ENCODE measurements at places on chromosomes 3 and 15. TPM values are rescaled to one million over a fixed set of nuclear protein-coding genes. Genes with fewer than 3 reads are reported as not detected.

GRCh38 chr3:11522398-11522715 is 121.4 kb downstream of the VGLL4 start:
- no peak for DNase-seq

DNA sequence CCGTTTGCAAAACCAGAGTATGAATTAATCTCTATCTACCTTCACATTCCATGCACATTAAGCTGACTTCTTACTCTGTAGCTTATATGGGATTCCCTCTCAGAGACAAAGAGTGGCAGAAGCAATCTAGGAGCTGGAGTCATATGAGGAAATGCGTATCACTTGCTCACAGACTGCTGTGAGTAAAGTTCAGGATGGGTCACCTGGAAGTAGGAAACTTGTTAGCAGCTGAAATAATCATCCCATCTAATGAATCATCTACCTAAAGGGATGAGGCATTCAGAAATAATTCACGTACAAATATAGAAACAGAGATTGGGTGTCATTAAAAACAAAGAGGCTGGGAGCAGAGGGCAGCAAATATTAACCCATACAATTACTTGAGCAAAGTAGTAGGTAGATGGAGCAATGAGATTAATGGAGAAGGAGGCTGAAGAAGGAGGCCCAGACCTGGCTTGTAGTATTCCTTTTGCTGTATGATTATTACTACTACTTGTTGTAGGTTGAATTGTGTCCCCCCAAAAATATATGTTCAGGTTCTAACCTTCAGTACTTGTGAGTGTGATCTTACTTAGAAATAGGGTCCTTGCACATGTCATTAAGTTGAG is 866.3 kb downstream of the ROBO2 start:
- no peak for DNase-seq

DNA sequence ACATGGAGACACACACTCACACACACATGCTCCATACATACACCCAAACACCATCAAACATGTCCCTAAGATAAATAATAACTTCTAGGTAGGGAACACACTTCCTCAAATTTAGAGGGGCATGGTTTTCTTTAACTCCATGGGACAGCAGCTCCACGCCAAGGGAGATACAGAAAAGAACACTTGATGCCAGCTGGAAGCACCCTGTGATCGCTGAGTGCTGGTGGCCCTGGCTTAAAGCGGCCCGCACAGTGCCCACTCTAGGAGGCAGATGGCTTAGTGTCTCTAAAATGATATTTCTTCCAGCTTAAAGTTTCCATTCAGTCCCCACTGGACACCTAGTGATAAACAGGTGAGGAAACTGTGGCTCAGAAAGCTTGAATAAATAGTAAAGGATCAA is 232.9 kb downstream of the UACA start:
- no peak for DNase-seq

DNA sequence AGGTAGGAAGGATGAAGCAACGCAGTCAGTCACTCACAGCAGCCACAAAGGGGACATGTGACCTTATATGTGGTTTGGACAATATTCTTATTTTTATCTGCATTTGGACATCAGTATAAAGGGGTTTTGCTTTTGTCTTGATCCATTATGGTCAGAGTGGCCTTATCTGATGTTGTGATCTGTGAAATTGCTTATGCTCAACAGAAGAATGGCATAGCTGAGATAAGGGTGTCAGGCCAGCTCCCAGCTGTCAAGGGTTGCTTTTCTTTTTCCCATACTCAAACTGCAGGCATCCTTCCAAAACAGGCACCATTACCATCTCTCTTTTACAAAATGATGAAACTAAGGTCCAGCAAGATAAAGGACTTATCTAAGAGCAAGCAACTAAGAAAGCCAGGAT is 28.1 kb downstream of the DCLK3 start:
- DNase-seq: no peak

GRCh38 chr3:102106416-102107097 is 257.2 kb downstream of the NFKBIZ start:
- no peak for DNase-seq

IL17RE gene
- polyA plus RNA-seq: 1.6 TPM

CFAP91 gene
- 2.1 TPM for polyA plus RNA-seq

GRCh38 chr3:107045791-107046190 is 331.4 kb upstream of the CCDC54 start:
- peak; percentile 71 for DNase-seq

SPINT1 gene
- 151 TPM for polyA plus RNA-seq

- no peak for DNase-seq
Measured at GRCh38 chr3:132867526-132867925, 145.3 kb upstream of the NPHP3 start.

DNA sequence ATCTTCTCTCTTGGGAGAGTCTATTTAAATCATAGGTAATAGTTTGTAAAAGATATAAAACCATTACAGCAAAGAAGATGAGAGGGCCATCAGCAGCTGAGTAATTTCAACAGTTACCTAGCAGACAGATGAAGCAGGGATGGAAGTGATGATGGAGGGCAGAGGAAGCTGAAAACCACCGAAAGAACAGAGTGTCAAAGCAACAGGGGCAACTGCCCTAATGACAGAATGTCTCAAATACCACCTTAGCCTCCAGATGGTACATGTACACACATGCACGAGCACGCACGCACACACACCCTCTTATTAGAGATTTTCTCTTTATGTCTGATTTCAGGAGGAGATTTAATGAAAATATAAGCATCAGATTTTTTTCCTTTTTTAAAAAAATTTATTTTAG is 64.5 kb downstream of the NEDD4 start:
- no peak for DNase-seq

TMEM158 gene
- polyA plus RNA-seq: 13.0 TPM

WDR93 gene
- 0.32 TPM for polyA plus RNA-seq

- DNase-seq: no peak
Measured at GRCh38 chr3:108177536-108177935, 44.7 kb downstream of the IFT57 start.

DNA sequence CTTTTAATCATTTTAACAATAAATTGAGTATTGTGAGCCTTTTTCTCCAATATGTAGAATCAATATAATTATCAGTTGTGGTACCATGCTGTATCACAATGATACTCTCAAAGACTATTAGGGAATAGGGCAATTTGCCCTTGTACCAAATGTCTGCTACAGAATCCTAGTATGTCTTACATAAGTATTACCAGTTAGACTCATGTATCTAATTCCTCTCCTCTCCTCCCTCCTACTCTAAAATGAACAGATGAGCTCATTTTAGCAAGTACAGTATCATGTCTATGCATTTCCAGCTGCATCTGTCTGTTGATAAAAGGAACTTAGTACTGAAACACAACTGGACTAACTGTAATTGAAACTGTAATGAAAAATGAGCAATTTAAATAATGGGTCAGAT is 124.3 kb upstream of the ATP11B start:
- DNase-seq: no peak

GRCh38 chr3:174430986-174431385 is 428.1 kb upstream of the NAALADL2 start:
- no peak for DNase-seq

- peak; percentile 8 for DNase-seq
Measured at GRCh38 chr3:39937874-39938273, 128.5 kb downstream of the MYRIP start.

- no peak for DNase-seq
Measured at GRCh38 chr15:71572452-71573053, 237.8 kb upstream of the NR2E3 start.

SLC22A13 gene
- not detected for polyA plus RNA-seq

GRCh38 chr15:38612159-38612863 is 47.7 kb upstream of the RASGRP1 start:
- DNase-seq: no peak

LAMB2 gene
- polyA plus RNA-seq: 84.1 TPM

GRCh38 chr3:100913870-100914648 is 79.2 kb downstream of the ABI3BP start:
- DNase-seq: no peak
